ENCODE measurements at places on chromosomes 11 and 22.

- DNase-seq: no peak
Observed at GRCh38 chr22:49179175-49179574, 648.5 kb downstream of the BRD1 start.

DNA sequence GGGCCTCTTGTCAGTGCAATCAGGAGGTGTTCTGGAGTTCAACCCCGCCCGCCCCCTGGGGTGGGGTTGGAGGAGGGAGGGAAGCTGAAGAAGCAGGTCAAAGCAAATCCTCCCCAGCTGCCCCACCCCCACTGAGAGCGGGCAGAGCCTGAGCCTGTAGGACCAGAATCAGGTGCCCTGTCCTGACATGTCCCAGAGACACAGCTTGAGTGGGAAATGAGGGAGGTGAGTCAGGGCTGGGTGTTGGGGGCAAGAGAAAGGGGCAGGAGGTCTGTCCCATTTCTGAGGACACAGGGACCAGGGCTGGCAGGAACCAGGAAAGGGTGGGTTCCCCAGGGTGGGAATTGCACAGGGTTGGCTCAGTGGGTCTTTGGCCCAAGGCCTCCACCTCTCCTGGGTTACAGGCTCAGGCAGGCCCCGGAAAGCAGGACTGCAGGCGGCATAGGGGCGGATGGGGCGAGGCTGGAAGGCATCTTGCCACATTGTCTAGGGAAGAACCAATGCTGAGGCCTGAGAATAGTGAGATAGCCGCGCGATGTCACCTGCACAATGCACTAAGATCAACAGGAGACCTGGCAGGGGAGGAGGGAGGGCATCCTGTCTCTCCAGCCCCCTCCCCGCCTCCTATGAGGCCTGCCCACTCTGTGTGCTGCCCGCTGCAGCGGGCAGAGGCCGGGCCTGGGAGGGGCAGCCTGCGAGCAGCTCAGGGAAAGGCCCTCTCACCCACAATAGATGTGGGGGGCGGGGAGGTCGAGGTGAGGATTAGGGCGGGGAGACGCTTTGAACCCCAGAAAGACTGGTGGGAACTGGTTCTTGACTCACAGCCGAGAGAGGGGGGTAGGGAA is 32.4 kb downstream of the NECTIN1 start:
- DNase-seq: no peak

- no peak for DNase-seq
Observed at GRCh38 chr11:97345032-97345431, 955.2 kb downstream of the JRKL start.

- no peak for DNase-seq
Observed at GRCh38 chr22:35719212-35719875, 1.7 kb downstream of the APOL5 start.

DNA sequence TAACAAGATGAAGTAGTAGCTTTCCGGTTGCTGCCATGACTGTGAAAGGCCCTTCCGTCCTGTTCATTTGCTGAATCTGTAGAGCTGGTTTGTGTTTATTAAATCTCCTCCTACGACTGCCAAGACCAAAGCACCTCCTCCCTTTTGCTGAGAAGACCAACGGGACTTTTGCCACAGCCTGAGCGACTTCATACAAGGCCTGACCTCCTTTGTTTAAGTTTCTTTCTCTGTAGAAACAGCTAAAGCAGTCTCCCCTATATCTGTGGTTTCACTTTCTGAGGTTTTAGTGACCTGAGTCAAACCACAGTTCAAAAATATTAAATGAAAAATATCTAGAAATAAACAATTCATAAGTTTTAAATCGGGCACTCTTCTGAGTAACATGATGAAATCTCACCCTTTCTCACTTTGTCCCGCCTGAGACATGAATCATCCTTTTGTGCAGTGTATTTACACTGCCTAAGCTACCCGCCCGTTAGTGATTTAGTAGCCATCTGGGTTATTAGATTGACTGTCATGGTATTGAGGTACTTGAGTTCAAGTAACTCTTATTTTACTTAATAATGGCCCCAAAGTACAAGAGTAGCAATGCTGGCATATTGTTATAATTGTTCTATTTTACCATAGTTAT is 119.1 kb upstream of the LRRC4C start:
- peak; percentile 43 for DNase-seq

- DNase-seq: no peak
Observed at GRCh38 chr11:97893612-97894011, 1127.1 kb upstream of the CNTN5 start.

GRCh38 chr11:117583063-117583801 is 213.8 kb downstream of the DSCAML1 start:
- no peak for DNase-seq

DNA sequence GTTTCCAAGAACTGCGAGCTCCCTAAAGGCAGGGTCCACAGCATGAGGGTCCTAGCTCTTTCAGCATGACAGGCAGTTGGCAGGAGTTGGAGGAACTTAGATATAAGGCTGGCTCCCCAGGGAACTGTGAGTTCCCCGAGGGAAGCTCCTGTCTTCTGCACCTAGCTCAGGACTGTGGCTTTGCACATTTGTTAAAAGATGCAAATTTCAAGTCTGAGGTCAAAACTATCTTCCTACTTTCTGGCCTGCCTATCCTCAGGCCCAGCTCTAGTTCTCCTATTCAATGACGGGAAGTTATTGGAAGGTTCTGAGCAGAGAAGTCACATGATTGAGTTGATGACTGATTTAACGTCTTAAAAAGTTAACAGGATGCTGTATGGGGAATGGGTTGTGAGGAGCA is 11.7 kb upstream of the UCP3 start:
- DNase-seq: no peak

GRCh38 chr11:19344661-19345518 is 104.1 kb upstream of the E2F8 start:
- peak; percentile 31 for DNase-seq

GRCh38 chr22:45149671-45150070 is 14.1 kb upstream of the NUP50 start:
- DNase-seq: no peak

- DNase-seq: peak; percentile 49
Observed at GRCh38 chr11:61961570-61962212, 5.7 kb downstream of the FTH1 start.

GRCh38 chr11:69377953-69378302 is 84.0 kb downstream of the MYEOV start:
- no peak for DNase-seq

GRCh38 chr22:24016156-24016555 is 5.1 kb downstream of the CABIN1 start:
- no peak for DNase-seq
